ENCODE measurements at places on chromosomes 5 and 9.

- DNase-seq = no peak
Measured at GRCh38 chr9:124008303-124008693, 3.3 kb upstream of the LHX2 start.

DNA sequence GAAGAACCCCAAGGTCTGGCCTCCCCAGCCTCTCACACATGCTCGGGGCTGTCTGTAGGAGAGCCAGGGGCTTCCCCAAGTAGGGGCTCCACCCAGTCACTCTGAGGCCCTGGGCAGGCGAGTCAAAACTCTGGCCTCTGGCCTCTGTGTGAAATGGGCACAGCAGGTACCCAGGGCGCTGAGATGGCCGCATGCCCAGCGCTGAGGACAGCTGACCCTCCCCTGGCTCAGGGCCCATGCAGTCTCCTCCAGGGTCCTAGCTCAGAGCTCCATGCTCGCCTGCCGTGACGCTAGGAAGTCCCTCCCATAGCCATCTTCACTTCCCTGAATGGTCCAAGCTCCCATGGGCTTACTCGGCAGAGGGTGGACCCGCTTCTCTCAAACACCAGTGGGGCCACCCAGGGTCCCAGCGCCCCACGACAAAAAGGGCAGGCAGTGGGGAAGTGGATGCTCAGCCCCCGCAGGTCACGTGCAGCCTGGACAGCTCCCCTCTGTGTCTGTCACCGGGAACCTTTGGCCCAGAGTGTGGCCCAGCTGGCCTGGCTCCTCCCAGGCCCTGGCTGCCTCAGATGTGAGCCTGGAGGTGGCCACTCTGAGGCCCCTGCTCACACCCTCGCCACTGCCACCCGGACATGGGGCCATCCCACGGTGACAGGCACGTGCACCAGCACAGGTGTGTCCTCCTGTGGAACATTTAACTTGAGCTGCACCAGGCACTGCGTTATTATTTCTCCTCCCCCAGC is 12.2 kb upstream of the VAV2 start:
- DNase-seq = no peak

GRCh38 chr5:39119404-39120051 is 45.3 kb upstream of the RICTOR start:
- no peak for DNase-seq

GRCh38 chr5:156274453-156274852 is 52.5 kb upstream of the SGCD start:
- no peak for DNase-seq

DNA sequence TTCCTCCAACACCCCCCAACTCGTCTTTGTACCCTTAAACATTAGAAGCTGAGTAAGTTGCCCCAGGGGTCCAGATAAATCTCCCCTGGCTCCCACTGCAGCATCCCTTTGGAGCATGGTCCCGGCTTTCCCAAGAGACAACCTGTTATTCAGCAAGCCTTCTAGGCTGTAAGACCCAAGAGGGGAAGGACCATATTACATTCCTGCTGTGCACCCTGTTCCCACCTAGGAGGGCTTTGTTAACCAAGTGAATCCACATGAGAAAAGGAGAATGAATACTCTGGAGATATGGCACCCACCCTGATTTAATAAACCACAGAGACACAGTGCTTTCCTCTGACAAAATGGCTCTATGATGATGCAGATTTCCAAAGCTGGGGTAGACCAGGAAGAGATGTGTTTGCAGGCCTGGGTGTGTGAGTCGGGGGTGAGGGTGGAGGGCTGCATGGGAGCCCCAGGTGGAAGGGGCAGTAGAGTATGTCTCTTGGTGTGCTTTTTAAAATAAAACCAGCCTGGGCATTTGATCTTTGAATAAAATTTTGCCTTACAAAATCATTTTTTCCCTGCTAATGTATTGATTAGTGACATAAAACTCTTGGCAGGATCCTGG is 325.2 kb downstream of the DRD1 start:
- DNase-seq = no peak

DNA sequence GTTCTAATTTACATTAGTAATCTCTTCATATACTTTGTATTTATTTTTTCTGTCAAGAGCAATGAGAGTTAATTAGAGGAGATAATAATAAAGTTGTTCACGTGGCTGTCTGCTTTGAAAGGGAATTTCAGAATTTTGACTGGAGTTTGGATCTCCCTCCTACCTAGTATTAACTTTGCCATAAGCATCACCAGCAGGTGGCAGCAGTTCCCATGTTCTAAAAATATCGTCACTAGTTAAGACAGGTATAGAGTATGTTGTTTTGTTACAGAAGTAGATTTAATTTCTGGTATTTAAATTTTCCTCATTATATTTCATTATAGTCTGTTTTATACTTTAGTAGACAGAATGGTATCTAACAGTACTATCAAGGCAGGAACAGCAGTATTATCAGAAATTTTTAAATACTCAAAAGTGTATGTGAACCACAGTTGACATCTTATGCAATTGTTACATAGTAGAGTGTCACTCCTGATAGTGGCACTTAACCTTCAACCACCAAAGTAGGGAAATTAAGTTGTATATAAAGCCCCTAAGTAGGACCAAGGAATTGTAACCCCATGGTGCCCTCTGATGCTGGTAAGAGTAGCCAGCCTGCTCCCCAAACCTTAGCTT is 20.4 kb downstream of the GNPDA1 start:
- peak; percentile 55 for DNase-seq

DNA sequence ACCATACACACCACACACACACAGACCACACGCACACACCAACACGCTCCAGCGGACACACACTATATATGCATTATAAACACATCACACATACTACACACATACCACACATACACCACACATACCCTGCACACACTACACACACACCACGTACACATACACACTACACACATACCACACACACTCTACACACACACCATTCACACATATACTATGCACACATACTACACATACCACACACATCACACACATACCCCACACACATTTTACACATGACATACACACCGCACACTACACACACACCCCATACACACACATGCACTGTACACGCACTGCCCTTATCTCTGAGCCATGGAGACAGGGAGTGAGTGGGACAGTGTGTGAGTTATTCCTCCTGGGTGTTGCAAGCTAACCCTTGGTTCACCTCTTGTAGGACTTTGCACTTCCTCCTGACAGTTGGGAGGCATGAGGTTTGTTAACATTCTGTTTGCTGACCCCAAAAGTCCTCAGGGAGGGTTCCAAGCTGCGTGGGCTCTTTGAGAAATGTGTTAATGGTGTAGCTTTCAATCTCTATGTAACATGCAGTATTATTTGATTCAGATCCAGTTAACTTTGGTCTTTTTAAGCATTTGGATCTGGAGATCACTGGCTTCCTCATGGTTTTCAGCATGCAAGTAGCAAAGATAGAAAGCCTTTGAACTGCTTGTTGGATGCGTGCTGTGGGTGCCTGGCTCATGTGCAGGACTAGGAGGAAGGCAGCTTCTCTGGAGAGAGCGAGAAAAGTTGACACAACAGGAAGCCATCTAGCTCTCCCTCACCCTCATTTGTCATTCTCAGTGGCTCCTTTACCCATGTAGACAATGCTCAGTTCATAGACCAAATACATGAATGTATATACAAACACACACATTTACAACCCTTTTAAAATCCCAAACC is 13.7 kb downstream of the IL31RA start:
- no peak for DNase-seq

DNA sequence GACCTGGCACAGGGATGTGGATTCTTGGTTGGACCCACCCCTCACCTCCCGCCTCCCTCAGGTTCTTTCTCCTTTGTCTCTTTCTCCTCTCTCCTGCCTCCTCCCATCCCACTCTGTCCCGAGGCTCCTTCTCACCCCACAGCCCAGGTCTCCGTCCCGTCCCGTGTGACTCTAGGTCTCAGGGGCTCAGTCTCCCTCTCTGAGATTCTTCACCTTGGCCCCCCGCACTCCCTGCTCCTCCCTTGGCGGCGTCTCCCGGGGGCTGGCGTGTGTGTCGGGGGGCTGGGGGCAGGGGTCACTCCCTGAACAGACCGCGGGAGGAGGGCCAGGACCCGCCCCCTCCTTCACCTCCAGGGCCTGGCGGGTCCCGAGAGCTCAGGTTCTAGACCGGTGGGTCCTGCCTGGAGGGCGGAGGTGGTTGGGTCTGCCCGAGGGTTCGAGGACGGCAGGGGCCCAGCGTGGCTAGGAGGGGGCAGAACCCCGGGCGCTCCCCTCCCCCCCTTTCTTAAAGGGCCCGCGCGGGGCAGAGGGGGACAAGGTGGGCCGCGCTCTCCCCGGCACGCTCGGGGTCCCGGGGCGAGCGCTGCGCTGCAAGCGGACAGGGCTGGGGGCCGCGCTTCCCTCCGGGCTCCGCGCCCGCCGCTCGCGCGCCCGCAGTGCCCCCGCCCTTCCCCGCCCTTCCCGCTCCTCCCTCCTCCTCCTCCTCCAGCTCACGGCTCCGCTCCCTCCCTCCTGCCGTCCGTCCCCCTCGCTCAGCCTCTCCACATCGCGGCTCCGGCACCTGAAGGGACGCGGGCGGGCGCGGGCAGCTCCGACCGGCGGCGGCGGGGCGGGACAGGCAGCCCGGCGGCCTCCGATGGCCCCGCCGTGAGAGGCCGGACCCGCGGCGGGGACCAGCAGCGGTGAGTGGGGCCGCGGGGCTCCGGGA is at the start of gene PSD2:
Gene PSD2 (plus strand): TSS at position 735 of the 928 bp plus-strand sequence. CDS start 13,633 bp downstream, outside the sequence.
- DNase-seq = peak; percentile 11

GRCh38 chr9:11148189-11148588 is 535.4 kb upstream of the PTPRD start:
- DNase-seq = no peak

DNA sequence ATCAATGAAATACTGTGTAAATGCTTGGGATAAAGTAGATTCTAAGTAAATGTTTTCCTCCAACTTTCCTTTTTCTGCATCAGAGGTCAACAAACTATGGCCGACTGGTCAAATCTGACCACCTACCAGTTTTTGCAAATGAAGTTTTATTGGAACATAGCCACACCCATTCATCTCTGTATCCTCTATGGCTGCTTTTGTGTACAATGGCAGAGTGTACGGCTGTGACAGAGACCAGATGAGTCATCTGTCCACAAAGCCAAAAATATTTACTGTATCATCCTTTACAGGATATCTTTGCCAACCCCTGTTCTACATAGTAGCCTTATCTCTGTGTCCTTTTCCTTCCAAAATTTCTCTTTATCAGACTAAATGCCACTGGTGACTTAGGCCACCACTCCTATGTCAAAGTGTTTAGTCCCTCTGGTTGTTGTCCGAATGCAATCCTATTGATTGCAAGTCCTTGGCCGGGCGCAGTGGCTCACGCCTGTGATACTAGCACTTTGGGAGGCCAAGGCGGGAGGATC is 218.4 kb upstream of the KLF4 start:
- DNase-seq = no peak

GRCh38 chr9:133731876-133732638 is 6.1 kb downstream of the SARDH start:
- DNase-seq = peak; percentile 39

GRCh38 chr5:169343766-169344165 is 42.8 kb upstream of the SLIT3 start:
- DNase-seq = no peak

- no peak for DNase-seq
Measured at GRCh38 chr5:54884195-54884536, 101.2 kb downstream of the ESM1 start.

DNA sequence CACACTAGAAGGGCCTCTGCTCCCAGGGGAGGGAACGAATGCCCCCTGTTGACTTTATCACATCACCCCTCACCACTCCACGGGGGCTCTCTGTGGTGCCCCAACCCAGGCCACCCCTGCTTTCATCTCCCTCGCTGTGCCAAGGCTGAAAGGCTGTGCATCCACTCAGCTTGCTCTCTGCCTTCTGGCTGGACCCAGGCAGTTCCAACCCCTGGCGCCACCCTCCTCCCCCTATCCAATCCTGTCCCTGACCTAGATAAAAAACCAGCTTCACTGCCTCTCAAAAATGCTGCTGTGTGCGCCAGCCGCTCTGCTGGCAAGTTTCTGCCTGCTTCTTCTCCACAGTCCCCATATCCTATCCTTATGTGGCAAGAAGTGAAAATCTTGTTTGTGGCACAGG is 22.4 kb upstream of the CORO2A start:
- no peak for DNase-seq

DNA sequence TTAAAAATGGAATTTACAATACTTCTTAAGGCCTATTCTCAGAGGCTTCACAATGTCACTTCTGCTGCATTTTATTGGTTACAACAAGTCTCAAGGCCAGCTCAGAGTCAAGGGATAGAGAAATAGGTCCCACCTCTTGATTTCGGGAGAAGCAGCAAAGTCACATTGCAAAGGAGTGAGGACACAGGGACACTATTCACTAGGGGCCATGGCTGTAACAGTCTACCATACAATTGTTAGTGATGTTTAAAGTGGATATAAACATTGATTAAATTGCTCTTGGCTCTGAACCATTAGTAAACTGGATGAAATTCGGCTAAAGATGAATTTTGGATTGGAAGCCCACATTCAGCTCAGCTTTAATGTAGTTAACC is 21.7 kb upstream of the CMBL start:
- no peak for DNase-seq

DNA sequence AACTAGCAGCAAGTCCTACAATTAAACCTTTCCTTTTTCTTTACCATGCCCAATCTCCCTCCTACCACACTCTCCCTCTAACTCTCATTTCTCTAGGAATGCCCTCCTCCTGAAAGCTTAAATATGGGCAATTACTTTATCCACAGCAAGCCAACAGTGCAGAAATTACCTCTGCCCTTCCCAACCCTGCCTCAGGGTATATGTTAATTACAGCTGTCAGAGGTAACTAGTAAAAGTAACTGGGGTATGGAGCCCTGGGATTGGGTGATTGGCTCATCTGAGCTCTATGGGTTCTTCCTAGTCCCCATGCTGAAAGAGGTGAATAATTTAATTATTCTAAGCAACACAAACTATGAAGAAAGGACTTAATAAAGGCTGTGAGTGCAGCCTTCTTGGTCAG is 478.9 kb upstream of the NMUR2 start:
- no peak for DNase-seq

- peak; percentile 48 for DNase-seq
Measured at GRCh38 chr9:128203707-128204551, 750 bp downstream of the DNM1 start.

DNA sequence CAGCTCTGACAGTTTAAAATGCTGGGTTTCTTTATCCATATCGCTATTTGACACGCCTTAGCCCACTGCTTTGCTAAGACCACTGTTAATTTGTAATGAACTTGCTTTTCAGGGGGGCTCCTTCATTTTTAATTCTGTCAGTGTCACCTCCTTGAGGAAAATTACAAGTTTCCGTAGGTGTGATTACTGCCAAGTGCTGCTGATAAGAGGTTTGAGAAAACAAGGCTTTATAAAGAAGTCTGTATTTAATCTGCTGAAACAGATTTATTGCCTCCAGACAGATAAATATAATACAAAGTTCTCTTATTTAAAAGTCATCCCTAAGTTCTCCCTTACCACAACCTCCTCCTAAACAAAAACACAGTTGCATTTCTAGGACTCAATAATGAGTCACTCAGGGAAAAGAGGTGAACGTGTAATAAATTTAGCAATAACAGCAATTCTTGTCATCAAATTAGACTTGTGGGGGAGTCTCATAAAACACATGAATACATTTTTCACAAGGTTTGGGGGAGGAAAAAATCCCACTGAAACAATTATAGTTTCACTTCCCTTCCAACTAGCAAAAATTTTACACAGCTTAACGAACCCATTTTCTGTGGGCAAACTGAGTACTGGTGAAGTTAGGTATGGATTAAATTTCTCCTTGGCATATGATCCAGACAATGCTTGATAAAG is 72.8 kb downstream of the MAPKAP1 start:
- DNase-seq = no peak

- DNase-seq = peak; percentile 32
Measured at GRCh38 chr9:29830821-29831220, 2257.5 kb upstream of the C9orf72 start.
